Fibroblast of upper back skin (primary cell): ENCODE measurements at places on chromosomes 7 and 10.

- no peak for DNase-seq
These were observed 119.1 kb downstream of the PHTF2 start for GRCh38 chr7:77917500-77918262.

GRCh38 chr7:4799508-4800268 lies 24.3 kb downstream of the AP5Z1 start:
- no peak for DNase-seq

DNA sequence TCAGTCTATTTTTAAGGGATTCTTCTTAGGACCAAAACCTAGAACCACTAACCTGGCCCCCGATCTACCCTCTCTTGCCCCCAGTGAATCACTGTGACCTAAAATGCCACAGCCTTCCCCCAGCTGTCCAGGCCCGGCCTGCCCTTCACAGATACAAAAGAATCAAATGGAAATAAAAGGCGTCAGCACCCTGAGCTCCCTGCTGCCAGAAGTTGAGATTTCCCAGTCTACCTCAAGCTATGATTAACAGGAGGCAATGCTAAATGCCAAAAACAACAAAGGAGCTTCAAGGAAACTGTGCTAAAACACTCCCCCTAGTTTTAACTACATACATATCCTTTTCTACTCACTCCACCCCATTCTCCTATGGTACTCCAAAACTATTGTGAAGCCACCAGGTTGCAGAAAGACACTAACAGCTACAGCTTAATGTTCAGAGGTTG lies 67.8 kb downstream of the GSAP start:
- peak; percentile 74 for DNase-seq

GRCh38 chr7:66265566-66265965 lies 60.4 kb downstream of the TPST1 start:
- DNase-seq: peak; percentile 33

DNA sequence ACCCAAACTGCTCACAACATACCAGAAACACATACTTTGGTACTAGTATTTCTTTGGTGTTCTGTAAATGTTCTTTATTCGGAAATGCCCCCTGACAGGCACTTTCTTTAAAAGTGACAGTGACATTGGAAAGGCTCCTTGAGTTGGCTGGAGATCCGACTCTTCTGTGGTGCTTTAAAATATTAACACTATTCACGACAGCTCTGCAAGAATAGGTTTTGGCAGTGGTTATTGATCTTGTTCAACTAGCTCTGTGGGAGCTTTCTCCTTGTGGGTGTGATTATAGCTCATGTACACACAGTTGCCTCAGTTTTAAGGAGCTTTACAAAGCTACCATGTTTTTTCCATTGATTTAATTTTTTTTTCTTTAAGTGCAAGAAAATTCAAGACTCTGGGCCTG lies 30.3 kb upstream of the SLC39A12 start:
- DNase-seq: no peak

GRCh38 chr10:13046851-13047528 lies 45.5 kb upstream of the CCDC3 start:
- DNase-seq: no peak

- DNase-seq: no peak
These were observed 540.5 kb downstream of the SORCS3 start for GRCh38 chr10:105181626-105182025.

- no peak for DNase-seq
These were observed 5.5 kb downstream of the ATP6V0E2 start for GRCh38 chr7:149879271-149879743.

GRCh38 chr7:145845345-145845744 lies 271.3 kb upstream of the CNTNAP2 start:
- DNase-seq: no peak

- no peak for DNase-seq
These were observed 83.5 kb upstream of the INHBA start for GRCh38 chr7:41786404-41786803.

DNA sequence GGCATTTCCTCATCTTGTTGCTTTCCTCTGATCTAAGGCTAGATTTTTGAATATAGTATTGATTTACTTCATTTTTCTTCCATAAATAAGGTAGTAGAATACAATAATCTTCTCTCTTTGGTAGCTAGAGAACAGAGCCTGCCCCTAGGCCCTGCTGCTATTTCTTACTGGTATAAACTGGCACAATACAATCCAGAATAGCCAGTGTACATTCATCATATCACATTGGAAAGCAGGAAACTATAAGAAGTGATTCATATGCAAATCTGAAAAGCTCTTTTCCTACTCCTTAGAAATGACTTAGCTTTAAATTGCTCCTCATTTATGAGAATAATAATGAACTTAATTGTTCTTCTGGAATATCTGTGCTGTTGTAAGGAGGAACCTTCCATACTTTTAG lies 100.2 kb downstream of the KCND2 start:
- no peak for DNase-seq

- no peak for DNase-seq
These were observed 18.3 kb downstream of the WDR91 start for GRCh38 chr7:135192914-135193536.

DNA sequence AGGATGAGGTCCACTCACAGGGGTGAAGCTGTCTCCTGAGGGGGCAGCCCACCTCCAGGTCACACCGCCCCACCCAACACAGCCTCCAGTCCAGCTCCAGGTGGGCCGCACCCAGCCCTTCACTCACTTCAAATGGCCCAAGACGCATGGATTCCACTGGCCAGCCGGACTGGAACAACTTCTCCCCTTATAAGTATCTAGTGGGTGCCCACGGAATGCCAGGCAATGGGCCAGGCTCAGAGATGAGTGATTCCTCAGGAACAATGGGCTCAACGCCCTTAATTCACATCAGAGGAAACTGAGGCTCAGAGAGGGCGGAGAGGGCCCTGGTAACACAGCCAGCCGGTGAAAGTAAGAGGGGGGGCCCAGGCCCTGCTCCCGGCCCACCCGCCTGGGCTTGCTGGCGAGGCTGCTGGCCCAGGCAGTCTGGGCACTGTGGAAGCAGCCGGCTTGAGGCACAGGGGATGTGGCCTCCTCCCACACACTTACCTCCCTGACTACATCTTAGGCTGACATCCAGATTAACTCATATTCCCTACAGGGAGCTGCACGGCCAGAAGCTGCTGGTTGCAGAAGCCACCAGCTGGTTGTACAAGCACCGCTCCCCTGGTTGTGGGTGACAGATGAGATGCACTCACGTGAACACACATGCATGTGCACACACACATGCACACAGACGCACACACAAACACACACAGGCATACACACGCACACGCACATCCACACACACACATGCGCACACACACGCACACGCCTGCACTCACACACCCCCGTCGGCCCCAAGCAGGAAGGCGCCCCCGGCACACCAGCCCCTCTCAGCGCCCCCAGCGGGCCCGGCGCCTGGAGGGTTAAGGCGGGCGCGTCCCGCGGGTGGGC lies 1.0 kb upstream of the FAM20C start:
- peak; percentile 85 for DNase-seq

DNA sequence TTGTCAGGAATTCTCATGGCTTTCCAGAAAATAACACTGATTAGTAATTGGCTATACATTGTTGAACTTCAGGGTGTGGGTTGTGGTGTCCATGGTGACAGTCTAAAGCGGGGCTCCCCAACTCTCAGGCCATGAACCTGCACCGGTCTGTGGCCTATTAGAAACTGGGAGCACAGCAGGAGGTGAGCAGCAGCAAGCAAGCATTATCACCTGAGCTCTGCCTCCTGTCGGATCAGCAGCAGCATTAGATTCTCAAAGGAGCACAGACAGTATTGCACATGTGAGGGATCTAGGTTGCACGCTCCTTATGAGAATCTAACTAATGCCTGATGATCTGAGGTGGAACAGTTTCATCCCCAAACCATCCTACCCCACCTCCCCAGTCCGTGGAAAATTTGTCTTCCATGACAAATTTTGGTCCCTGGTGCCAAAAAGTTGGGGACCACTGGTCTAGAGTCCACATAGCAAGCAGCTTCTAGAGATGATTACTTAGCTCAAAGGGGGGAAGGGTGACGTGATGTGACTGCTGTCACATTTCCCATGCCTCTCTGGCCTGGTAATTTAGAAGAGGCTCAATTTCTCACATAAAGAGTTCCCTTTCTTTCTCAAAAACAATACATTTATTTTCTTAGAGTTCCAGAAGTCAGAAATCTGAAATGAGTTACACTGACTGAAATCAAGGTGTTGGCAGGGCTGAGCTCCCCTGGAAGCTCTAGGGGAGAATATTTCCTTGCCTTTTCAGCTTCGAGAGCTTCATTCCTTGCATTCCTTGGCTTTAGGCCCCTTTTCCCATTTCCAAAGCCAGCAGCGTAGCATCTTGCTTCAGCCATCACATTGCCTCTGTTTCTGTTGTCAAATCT lies 17.6 kb upstream of the FAM221A start:
- DNase-seq: peak; percentile 84

GRCh38 chr7:108331971-108332370 lies 124.3 kb downstream of the NRCAM start:
- DNase-seq: no peak

DNA sequence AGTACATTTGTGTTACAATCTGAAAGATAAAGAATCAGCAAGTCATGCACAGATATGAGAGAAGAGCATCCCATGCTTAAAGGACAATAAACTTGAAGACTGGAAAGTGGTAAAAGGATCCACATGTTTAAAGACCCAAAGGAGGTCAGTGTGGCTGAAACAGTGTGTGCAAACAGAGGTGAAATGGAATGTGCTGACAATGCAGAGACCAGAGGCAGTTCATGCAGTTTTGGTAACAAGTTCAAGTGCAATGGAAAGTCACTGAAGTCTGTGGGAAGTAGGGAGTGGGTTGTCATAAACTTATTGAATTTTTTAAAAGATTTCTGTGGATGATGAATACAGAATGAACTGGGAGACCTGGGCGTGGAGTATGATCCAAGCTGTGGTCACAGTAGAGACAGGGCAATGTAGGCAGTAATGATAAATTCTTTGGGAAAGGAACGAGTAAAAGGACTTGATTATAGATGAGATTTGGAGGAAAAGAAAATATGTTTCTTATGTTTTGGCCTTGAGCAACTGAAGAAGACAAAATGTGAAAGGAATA lies 408.0 kb downstream of the HGF start:
- no peak for DNase-seq

- no peak for DNase-seq
These were observed 5.6 kb upstream of the AKR1B1 start for GRCh38 chr7:134464496-134464895.

GRCh38 chr7:129958643-129959470 lies 6.1 kb upstream of the UBE2H start:
- peak; percentile 48 for DNase-seq

DNA sequence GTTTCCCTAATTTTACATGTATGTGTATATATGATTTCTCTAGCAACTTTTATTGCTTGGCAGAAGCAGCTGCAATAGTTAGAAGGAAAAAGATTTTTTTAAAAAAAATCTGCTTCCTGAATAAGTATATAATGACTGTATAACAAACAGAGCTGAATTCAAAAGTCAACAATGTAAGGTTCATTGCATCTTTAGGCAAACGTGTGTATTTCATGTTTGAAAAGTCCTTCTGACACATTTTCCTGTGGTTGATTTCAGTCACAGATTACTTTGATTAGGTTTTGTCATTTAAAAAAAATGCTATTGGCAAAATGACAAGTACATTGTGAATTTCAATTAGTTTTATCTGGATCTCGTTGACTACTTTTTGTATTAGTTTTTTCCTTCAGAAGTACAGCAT lies 231.0 kb downstream of the CSTF2T start:
- peak; percentile 3 for DNase-seq

DNA sequence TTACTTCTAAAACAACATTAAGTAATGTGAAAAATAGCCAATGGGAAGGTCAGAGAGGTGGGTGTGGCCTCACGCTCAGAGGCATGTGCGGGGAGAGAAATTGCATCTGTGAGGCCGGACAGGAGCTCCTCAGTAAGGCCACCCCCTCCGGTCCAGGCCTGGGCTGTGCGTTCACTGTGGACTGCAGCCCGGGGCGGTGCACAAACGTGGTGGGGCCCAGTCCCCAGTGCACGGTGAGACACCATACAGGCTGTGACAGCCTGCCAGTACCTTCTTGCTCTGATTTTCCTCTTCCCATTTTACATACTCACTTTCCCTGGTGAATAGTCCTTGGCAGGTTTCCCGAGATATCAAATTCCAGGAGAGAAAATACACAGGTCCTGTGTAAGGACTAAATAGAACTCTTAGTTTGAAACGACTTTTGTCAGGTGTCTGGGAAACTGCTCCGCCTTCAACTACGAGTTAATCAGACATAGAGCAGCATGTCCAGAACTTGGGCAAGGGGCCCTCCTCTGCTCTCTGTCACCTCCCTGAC lies 174.1 kb upstream of the MKI67 start:
- no peak for DNase-seq

GRCh38 chr7:154960063-154960790 lies 42.7 kb downstream of the PAXIP1 start:
- no peak for DNase-seq

GRCh38 chr7:42494199-42494710 lies 257.2 kb upstream of the GLI3 start:
- DNase-seq: no peak

- DNase-seq: no peak
These were observed 253.4 kb downstream of the GALNT17 start for GRCh38 chr7:71385330-71385729.

- no peak for DNase-seq
These were observed 139.0 kb downstream of the DOCK1 start for GRCh38 chr10:127044186-127044585.
